ENCODE measurements at places on chromosomes 7 and 10. TPM values are rescaled to one million over a fixed set of nuclear protein-coding genes. Genes with fewer than 3 reads are reported as not detected.

Gene PLEKHS1
- 0.05 TPM for polyA plus RNA-seq

Gene TNS3
- 3.4 TPM for polyA plus RNA-seq

Gene SLC26A5
- polyA plus RNA-seq: 0.06 TPM

Gene FEZF1
- polyA plus RNA-seq: not detected

Gene PTF1A
- polyA plus RNA-seq: not detected

Gene MICALL2
- 50.7 TPM for polyA plus RNA-seq

Gene CPN1
- not detected for polyA plus RNA-seq

Gene CALCR
- polyA plus RNA-seq: 0.01 TPM

Gene VENTX
- polyA plus RNA-seq: 0.12 TPM

Gene MAT1A
- polyA plus RNA-seq: 0.14 TPM

Gene IL2RA
- 0.16 TPM for polyA plus RNA-seq

Gene DENND2A
- polyA plus RNA-seq: 1.2 TPM

Gene IQUB
- 0.06 TPM for polyA plus RNA-seq

Gene CPA1
- polyA plus RNA-seq: 0.20 TPM

Gene COPG2
- 14.2 TPM for polyA plus RNA-seq

Gene PON1
- not detected for polyA plus RNA-seq

Gene INSYN2A
- not detected for polyA plus RNA-seq

Gene AMZ1
- 0.10 TPM for polyA plus RNA-seq

Gene CEP55
- 8.3 TPM for polyA plus RNA-seq

Gene PNLIP
- polyA plus RNA-seq: 0.14 TPM

Gene PNLIPRP2
- 0.05 TPM for polyA plus RNA-seq

Gene BAIAP2L1
- polyA plus RNA-seq: 23.1 TPM

Gene GLI3
- 1.8 TPM for polyA plus RNA-seq

Gene WBP1L
- polyA plus RNA-seq: 17.1 TPM

Gene VGF
- not detected for polyA plus RNA-seq

Gene NRCAM
- polyA plus RNA-seq: 0.96 TPM

Gene HIPK2
- polyA plus RNA-seq: 7.8 TPM

Gene SCART1
- polyA plus RNA-seq: 0.90 TPM
